ENCODE measurements at places on chromosomes 2 and 18.

GRCh38 chr18:8151181-8151580 lies 458.1 kb upstream of the RAB12 start:
- DNase-seq, result no peak

DNA sequence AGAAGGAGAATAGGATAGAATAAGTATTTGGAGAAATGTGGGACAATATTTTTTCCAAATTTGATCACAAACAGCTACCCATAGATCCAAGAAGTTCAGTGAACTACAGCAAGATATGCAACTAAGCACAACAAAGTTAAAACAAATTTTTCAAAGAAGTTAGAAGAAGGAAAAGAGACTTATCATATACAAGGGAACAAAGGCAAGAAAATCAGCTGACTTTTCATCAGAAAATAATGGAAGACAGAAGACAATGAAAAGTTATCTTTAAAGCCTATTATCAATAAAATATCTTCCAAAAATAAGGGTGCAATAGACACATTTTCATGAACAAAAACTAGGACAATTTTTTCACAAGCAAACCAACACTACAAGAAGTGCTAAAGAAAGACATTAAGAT lies 202.8 kb upstream of the FN1 start:
- no peak for DNase-seq

DNA sequence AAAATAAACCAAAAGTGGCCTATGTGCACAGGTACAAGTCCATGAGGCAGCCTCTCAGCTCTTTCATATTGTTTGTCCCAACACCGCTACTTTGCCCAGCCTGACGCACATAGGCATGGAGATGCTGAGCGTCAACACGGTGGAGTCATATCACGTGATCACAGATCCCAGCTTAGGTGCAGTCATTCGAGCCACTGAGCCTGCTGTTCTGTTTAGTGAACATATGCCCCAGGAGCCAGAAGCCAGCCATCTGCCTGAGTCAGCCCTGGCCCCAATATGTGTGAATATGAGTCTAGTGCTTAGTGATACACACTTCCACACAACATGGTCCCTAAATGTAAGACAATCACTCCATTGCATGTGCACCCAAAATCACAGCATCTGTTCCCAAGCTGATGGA lies 88.2 kb upstream of the LCLAT1 start:
- DNase-seq, result no peak

DNA sequence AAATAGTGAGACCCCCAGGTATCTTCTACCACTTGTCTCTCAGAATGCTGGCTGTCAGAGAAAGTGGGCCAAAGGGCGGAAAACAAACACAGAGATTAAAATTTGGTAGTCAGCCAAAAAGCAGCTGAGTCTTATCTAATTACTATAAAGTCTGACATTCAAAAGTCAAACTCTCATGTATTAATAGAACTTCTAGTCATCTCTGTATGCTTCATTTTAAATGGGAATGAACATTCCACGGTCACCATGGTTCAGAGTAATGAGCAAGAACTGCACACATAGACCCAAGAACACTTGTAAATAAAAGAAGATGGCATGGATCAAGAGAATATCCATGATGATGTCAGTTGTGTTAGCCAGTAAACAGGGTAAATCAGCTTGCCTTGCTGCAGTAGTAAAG lies 1267.0 kb upstream of the CHAC2 start:
- DNase-seq, result no peak

- no peak for DNase-seq
These were observed 445.1 kb upstream of the CDH20 start for GRCh38 chr18:60888071-60888624.

- DNase-seq, result no peak
These were observed 1399.6 kb upstream of the ZEB2 start for GRCh38 chr2:145919477-145919876.

DNA sequence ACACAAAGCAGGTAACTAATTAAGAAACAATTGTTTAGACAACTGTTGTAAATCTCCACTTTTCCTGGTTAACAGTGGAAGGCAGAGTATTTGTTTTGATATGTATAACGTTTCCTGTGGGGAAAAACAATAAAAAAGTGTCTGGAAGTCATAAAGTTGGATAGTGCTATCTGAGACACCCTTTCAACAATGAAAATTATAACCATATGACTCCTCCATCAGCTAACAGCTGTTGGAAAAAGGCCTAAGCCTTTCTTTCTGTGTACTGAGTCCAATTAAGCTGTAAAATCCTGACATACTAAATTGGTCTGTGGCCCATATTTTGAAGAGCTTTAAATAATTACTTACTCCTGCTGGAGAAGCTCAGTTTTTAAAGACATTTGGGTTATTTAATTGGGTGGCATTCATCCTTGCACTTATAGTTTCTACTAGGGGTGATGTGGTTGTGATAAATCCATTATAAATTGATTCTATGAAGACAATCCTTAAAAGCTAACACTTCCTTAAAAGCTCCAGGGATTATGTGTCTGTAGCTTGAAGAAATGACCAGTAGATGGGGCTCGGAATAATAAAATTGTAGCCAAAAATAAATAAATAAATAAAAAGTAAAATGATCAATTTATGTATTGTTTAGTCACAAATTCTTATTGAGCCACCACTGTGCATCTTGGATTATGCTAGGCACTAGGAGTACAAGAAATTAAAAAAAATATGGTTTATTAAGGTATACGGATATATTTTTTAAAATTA lies 698.1 kb upstream of the NXPH2 start:
- DNase-seq, result no peak

DNA sequence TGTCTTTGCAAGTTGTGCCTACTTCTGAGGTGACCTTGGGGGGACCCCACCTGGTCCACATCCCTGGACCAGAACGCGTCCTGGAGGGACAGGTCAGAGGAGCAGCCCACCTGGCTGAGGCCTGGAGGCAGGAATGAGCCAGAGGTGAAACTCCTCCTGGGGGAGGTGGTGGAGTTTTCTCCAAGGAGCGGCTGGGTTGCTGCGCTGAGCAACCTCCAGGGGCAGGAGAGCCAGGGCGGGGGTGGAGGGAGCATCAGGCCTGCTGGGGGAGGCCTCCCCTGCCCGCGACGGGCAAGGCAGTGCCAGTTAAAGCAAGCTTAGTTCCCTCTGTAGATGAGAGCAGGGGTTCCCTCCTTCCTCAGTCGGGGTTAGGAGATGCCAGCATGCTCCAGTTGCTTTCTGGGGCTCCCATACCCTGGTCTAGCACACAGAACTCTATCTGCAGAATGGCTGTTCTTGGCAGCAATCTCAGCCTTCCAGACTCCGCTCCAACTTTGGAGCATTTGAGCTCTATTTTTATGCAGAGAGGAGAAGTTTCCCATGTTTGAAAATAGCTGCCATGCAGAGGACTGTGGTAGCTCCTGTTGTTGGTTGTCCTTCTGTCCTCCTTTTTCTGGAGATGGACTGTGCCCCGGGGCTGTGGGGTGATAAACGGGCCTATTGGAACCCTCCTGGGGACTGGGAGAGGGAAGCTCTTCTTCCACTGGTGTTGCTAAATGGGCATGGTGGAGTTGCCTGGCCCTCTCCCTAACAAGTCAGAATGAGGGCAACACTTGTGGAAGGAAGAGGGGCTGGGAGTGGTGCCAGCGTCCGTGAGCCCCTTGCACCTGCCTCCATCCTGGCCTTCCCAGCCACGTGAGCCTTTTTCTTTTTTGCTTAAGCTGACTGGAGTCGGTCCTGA lies 39.1 kb downstream of the B3GNT2 start:
- no peak for DNase-seq

GRCh38 chr2:241072151-241072550 lies 29.9 kb downstream of the MTERF4 start:
- DNase-seq, result no peak

- no peak for DNase-seq
These were observed 1.3 kb downstream of the PTPRM start for GRCh38 chr18:7568426-7568825.

GRCh38 chr2:27901234-27901633 lies 10.7 kb downstream of the BABAM2 start:
- DNase-seq, result peak; percentile 16

DNA sequence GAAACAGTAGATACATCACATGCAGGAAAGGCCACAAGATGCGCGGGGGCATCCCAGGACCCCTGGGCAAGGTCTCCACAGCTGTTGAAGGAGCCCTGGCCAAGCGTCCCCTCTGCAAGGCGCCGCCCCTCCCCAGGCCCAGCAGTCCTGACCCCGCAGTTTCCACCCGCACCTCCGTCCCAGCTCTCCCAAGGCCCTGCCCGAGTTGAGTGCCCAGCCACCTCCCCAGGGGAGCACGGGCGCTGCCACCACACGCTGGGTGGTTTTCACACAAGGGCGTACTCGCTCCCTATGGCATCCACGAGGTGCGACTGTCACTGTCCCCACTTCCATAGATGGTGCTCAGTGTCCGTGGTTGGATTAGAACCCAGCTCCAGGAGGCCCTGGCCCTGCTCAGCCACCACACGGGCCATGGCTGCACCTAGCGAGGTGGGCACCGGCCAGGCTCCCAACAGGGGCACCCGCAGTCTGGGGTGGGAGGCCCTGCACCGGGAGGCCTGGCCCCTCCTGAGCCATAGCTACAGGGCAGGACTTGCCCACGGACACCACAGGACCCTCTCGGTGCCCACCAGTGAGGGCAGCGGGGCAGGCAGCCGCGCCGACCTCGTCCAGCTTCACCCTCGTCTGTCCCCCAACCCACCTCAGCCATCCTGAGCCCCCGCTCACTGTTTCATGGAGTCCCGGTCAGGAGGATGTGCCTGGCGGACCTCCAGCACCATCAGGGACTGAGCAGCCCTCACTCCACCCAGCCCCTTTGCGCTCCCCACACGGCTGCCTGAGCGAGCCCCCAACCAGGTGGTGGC lies 36.0 kb downstream of the KIF1A start:
- DNase-seq, result no peak

DNA sequence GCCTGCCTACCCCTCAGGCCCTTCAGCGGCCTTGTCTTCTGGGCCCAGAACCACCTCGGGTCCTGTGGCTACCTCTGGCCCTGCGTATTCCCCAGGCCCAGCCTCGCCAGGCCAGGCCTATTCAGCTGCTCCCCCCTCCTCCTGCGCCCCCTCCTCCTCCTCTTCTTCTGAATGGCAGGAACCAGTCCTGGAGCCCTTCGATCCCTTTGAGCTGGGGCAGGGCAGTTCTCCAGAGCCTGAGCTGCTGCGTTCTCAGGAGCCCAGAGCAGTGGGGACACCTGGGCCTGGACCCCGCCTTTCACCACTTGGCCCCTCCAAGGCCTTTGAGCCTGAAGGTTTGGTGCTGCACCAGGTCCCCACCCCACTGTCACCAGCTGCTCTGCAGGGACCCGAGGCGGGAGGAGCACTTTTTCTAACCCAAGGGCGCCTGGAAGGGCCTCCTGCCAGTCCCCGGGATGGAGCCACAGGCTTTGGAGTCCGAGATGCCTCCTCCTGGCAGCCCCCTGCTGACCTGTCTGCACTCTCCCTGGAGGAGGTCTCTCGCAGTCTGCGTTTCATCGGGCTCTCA lies 14.7 kb downstream of the GAREM2 start:
- DNase-seq, result no peak

- DNase-seq, result no peak
These were observed 112.8 kb downstream of the PRELID3A start for GRCh38 chr18:12520442-12520992.

DNA sequence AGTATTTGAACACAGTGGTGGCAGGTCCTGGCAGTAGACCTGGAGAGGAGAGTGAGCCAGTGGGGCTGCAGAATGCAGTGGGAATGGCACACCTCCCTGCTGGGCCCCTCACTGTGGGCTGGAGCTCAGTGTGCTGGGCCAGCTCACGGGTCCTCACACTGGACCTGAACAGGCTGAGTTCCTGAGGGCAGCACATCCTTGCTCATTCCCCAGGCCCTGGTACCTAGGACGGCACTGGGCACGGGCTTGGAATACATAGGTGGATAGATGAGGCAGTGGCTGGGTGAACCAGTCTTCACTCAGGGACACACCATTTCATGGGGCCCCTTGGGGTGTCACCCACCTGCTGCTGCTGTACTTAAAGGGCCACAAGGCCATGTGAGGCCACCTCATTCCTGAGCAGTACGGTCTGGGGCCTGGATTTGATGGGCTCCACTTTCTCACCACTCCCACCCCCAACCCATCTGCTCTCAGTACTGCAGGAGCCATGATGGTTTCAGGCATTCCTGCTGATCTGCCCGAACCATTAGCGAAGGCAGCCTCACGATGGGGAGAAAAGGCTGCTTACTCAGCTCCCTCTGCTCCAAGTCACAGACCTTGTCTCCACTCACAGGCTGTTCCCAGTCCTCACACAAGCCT lies 4.2 kb downstream of the TMEM177 start:
- no peak for DNase-seq

DNA sequence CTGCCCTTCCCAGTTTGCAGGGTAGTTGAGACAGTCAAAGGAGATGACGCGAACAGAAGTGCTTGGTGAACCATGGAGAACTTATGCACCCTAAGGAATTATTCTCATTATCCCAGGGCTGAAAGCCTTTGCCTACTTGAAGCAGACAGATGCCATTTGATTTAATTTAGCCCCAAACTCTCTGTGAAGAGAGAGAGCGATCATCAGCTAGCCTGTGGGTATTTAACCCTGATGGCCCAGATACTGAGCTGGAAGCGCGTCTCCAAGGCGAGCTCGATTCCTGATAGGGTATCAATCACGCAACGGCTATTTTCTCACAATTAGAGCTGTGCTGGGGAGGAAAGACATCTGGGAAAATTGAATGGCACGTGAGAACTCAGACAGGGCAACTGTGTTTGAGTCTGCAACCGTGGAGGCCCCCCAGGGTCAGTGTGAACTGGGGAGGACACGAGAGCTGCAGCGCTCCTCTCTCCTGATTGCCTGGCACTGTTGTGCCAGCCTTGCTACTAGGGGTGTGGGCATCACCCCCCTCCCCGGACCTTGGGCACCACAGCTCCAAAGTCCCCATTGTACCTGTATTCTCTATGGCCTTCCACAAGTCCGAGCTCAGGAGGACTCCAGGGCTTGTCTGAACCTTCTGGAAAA lies 73.2 kb downstream of the CAPN13 start:
- no peak for DNase-seq

DNA sequence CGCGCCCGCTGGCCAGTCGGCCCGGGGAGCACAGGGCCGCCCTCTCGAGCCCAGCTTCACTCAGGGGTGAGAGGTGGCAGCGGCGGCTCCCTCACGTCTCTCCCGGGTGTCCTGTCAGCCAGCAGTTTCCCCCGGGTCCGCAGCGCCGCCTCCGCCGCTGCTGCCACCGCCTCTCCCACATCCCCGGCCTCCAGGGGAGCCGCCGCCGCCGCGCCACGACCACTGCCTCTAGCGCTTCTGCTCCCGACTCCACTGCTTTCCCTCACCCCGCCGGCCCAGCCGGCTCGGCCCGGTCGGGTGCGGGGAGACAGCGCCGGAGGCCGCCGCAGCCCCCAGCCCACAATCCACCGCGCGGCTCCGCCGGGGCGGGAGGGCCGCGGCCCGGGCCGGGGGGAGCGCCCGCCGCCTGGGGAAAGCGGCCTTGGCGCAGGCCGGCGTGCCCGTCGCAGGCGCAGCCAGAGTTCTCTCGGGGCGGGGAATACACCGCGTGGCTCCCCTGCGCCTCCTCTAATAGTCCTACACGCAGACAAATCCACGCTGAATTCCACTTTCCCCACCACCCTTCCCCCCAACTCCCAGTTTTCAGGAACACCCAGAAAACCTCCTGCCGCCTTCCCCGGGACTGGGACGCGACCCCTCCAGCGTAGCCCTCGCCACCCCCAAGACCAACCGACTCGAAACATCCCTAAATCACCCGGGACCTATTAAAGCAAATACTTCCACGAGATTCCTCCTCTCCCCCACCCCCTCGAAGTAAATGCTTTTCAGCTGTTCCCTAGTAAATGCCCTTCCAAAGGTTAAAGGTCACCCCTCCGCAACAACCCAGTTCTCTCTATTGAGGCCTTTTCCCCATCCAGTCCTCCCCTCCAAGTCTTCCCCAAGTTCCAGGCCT lies at the start of gene VPS54:
VPS54 (minus strand) TSS at position 346 of the 892 bp plus-strand sequence. CDS start 35,429 bp downstream, outside the sequence.
- DNase-seq, result peak; percentile 5
